ENCODE measurements at places on chromosomes 12 and 14. TPM values are rescaled to one million over a fixed set of nuclear protein-coding genes. Genes with fewer than 3 reads are reported as not detected.

KRT3 gene
- total RNA-seq, result not detected

IQSEC3 gene
- not detected for total RNA-seq

SPTB gene
- under 0.01 TPM for total RNA-seq

ZDHHC22 gene
- total RNA-seq, result not detected

LYZ gene
- not detected for total RNA-seq

CISTR gene
- total RNA-seq, result not detected

AQP2 gene
- not detected for total RNA-seq

TAS2R31 gene
- total RNA-seq, result 12.6 TPM

SLCO1B3 gene
- not detected for total RNA-seq

ACSS3 gene
- total RNA-seq, result 0.43 TPM

PTPRR gene
- total RNA-seq, result 0.86 TPM

TFCP2 gene
- 12.9 TPM for total RNA-seq

PTPRQ gene
- under 0.01 TPM for total RNA-seq

LRR1 gene
- total RNA-seq, result 38.3 TPM

DRAM1 gene
- total RNA-seq, result 57.1 TPM

LMNTD1 gene
- total RNA-seq, result not detected

Data from thoracic aorta endothelial cell (primary cell).